Left renal cortex interstitium (tissue), 4 donors: ENCODE measurements at places on chromosomes 11 and 22.

GRCh38 chr11:124915541-124916369 lies 3.3 kb upstream of the HEPN1 start:
- no peak for DNase-seq

DNA sequence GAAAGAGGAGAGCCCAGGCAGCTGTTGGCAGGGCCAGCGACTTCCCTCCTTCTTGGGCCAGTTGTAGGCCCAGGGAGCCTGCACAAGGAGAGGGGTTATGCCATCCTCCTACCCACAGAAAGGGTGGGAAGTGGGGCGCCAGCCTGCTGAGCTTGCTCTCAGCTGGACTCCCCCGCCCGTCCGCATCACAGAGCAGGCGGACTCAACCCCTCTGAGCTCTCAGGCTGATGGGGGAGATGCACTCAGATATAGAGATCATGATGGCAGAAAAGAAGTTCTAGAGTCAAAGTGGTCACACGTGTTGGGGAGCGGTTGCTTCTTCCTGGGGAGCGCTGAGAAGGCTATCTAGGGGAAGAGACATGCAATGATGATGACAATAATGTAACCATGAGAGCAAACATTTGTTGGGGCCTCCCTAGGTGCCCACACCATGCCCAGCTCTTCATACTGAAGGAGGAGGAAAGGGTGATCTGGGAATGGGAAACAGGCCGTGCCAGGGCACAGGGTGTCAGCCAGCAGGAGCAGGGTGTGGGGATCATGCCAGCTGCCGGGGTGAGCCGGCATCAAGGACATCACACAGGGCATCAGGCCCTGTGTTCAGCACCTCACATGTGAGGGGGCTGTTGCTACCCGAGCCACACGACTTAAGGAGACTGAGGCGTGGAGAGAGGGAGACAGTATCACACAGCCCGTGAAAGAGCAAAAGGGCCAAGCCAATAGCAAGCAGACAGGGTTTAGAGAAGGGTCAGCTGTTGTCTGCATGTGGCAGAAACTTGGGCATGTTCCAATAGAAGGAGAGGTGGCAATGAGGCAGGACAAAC lies 7.7 kb downstream of the SLC35E4 start:
- DNase-seq, result no peak

- DNase-seq, result no peak
These were observed 4.0 kb upstream of the TH start for GRCh38 chr11:2175659-2176058.

- DNase-seq, result no peak
These were observed 20.1 kb upstream of the NCAM1 start for GRCh38 chr11:112941104-112941503.
